AG04449 (cell line): ENCODE measurements at places on chromosomes 12 and 14.

- no peak for DNase-seq
Measured at GRCh38 chr12:66910366-66910974, 231.6 kb upstream of the GRIP1 start.

DNA sequence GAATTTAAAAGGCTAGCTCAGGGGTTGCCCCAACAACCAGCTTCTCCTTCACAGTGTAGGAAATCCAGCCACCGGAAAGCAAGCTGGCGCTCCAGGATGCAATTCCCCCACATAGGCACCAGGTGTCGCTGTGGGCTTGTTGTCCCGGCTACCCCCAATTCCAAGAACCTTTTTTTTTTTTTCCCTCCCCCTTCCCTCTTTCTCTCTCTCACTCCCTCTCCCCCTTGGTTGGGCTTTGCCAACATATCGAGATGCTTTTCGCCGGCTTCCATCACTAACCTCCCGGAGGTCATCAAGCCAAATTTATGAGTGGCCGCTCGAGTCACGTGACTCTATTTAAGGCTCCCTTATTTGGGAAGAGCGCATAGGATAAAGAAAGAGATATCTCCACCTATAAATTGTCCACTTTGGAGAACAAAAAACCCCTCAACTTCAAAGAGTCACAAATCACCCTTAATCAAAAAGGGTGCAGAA lies at the start of gene HOXC5:
TSS of gene HOXC5 (plus strand) at position 424 of the 474 bp plus-strand sequence. CDS start 73 bp downstream, outside the sequence.
- DNase-seq: no peak

DNA sequence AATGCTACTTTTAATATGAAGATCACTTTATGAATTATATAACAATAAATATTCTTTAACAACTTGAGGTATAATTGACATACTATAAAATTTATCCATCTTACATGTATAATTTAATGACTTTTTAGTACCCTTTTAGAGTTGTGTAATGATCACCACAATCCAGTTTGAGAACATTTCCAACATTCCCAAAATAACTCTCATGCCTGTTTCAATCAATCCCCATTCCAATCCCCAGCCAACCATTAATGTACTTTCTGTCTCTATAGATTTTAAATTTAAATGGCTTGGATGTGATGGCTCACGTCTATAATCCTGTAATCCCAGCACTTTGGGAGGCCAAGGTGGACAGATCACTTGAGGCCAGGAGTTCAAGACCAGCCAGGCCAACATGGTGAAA lies 23.5 kb upstream of the FRMD6 start:
- DNase-seq: no peak

- no peak for DNase-seq
Measured at GRCh38 chr12:40635141-40635731, 57.0 kb upstream of the CNTN1 start.

DNA sequence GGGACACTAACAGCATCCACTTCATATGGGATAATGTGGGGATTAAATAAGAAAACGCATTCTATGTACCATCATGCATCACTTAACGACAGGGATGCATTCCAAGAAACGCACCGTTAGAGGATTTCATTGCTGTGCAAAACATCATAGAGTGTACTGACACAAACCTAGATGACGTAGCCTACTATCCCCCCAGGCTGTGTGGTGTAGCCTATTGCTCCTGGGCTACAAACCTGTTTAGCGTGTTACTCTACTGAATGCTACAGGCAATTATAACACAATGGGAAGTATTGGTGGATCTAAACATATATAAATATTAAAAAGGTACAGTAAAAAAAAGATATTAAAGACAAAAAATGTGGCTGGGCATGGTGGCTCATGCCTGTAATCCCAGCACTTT lies 230.6 kb downstream of the KSR2 start:
- no peak for DNase-seq
